ENCODE measurements at places on chromosomes 13 and 19.
A peak's percentile ranks its signal among the peaks of the same experiment; 100 is the strongest.

DNA sequence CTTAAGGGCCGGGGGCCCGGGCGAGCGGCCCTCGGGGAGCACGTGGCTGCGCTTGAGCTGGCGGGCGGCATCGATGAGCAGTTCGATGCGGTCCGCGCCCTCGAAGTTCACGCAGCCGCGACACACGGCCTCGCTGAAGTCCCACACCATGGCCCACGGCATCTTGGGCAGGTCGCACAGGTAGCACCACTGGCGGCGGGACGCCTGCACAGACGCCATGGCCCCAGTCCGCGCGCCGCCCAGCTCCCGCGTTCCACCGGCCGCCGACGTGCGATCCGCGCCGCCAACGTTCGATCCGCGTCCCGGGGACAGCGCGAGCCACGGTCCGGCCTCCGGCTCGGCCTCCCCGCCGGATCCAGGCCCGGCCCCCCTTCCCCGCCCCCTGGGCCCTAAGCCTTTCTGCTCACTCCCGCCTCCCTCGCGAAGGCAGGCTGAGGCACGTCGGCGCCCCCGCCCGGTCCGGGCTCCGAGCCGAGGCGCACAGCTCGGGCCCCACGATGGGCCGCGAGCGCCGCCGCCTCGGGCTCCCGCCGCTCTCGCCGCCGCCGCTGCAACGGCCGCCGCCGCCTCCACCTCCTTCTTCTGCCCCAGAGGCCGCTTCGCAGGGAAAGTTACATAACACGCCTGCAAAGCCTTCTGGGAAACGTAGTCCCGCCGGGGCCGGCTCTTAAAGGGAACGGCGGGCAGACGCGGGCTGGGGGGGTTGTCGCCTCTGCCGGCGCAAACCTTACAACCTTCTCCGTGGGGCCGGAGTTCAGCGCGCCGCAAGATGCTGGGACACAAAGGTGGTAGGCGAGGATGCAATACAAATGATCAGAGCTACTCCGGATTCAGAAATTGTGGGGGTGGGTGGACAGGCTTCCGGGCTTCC is at the start of gene IRF2BP1:
Gene IRF2BP1, minus strand, starts transcription at position 586 of the 871 bp plus-strand sequence. Its CDS starts 367 bp downstream, at position 219.
- peak; percentile 78 for DNase-seq

- DNase-seq = no peak
Observed at GRCh38 chr19:29326849-29327840, 114.2 kb upstream of the UQCRFS1 start.

DNA sequence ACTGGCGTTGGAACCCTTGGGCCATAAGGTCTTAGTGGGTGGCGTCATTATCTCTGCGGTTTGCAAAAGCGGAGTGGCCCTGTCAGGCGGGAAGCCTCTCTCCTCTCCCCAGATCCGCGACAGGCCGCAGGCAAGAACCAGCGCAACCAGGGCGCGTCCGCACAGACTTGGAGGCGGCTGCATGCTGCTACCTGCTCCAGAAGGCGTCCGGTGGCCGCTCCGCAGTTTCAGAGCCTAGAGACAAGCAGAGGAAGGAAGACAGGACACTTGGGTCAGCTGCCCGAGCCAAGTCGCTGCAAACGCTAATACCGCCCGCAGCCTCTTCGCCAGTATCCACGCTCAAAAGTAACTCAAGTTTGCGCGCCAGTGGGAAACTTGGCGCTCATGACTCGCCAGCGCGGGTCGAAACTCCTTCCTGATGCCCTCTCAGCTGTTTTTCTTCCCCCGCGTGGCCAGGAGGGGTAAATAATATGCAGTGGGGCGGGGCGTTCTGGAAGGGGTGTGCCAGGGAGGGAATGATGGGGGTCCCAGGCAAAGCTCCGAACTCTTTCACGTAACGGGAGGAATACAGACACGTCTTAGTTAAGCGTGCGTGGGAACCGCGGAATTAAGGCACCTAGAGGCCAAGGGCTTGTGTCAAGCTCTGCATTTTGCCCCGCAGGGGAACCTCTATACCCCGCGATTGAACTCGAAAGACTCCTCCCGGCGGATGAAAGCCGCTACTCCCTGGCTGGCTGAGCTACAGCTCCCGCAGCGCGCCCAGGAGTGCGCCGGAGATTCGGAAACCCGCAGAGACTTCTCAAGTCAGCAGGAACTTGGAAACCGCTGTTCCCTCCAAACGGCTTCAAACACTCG is at the start of gene EDNRB:
Gene EDNRB, minus strand, starts transcription at position 441 of the 855 bp plus-strand sequence. Its CDS starts 258 bp downstream, at position 183.
- no peak for DNase-seq

- DNase-seq = no peak
Observed at GRCh38 chr19:15371786-15372380, 7.7 kb downstream of the AKAP8 start.

DNA sequence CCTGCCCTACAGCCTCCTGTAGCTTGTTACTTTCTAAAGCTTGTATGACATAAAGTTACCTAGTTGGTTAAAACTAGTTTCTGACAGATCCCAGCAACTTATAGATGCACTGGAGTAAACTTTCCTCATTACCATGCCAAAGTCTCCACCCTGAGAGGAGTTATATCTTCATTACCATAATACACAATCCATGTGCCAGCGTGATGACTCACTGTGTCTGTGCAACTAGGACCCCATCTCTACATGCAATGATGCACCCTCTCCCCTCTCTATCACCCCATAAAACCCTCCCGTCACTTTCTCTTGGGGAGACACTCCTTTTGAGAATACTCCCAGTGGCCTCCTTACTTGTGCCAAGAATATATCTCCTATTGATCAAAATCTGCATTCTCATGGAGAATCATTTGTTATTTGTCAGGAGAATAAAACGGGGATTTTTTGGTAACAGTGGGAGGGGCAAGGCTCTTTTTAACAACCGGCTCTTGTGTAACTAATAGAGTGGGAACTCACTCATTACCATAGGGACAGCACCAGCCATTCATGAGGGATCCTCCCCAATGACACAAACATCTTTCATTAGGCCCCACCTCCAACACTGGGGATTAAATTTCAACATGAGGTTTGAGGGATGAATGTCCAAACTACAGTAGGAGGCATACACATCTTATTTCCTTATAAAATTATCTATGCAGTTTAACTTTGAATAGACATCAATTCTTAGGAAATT is 235.1 kb upstream of the ATXN8OS start:
- DNase-seq = no peak

DNA sequence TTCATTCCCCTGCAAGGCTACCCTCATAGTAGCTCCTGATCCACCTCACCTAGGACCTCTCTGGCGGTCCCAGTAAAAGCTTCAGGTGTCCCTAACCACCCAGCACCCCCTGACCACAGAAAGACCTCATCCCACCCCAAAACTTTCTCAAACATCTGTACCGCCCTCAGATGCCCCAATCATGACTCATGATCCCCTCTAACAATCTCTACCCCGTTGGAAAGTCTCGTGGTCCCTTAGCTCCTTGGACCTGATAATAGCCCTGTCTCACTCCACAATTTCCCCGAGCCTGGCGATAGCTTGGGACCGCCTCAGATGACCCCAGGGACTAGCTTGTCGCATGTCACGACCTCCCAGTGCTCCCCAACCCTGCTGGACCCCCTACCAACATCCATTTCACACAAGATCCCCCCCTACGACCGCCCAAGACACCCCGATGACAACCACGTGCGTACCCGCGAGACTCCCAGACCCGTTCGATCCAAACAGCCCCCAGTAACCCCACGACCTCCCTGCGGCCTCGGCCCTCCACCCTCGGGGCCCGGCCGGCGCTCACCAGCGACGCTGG is 450 bp downstream of the NDUFA11 start:
- no peak for DNase-seq
